ENCODE measurements at places on chromosomes 7 and 10. TPM values are rescaled to one million over a fixed set of nuclear protein-coding genes. Genes with fewer than 3 reads are reported as not detected.
A peak's percentile ranks its signal among the peaks of the same experiment; 100 is the strongest.

DNA sequence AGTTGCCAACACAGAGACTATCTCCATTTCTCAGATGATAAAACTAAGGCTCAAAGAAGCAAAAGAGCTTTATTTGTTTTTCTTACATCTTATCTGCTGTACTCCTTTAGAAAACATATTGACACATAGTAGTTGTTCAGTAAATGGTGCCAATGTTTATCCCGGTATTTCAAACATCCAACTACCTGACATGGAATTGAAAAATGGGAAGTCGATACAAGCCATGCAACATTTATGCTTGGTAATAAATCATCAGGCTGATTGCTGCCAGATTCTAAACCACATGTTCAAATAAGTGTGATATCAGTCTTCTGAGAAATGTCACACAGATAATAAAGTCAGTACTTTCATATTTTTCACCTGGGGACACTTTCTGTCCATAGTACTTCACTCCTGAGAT lies 65.8 kb upstream of the C10orf120 start:
- no peak for DNase-seq
- no peaks in the 10 kb centered on the region for H3K4me1 ChIP-seq
- no peak overlapping the region for H3K27ac ChIP-seq
- peaks cover 2% of the 10 kb centered on the region for H3K27me3 ChIP-seq
- no peak overlapping the region for H3K4me3 ChIP-seq
- no peaks in the 10 kb centered on the region for H3K36me3 ChIP-seq

DNA sequence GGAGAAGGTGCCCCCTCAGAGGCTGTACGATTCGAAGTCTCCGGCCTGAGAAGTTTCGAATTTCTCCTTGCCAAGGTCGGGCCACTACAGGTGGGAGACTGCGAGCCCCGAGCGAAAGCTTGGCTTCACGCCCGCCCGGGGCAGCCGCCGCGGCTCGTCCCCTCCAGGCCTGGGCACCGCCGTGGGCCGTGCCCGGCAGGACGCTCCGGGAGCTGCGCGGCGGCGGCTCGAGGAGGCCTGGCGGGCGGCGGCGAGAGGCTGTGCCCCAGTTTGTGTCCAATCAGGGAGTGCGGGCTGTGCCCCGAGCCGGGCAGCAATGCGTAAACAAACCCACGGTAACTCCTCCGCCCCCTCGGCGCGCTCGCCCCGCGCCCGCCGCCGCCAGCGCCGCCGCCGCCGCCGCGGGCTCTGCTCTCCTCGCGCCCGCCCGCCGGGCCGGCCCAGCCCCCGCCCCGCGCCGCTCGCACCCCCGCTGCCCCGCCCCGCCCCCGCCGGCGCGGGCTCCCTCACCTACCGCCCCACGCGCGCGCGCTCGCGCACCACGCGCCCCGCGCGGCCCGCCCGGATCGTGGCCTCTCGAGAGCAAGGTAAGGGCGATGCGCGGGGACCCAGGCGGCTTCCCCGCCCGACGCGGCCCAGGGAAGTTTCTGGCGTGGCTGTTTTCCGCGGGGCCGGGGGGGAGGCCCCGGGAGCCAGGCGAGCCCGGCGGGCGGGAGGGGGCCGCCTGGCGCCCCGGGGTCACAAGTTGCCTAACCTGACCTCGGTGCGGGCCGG lies 57.8 kb upstream of the PCGF5 start:
- DNase-seq: no peak
- H3K36me3 ChIP-seq: peaks cover 4% of the 10 kb centered on the region
- H3K4me1 ChIP-seq: 0 out of 2 replicates have a peak, but pooled peaks cover 4% of the 10 kb centered on the region
- peaks cover 63% of the 10 kb centered on the region for H3K27me3 ChIP-seq
- no peak overlapping the region for H3K27ac ChIP-seq

STEAP2 gene
- 4.1 TPM for total RNA-seq

TAS2R41 gene
- total RNA-seq: not detected

NME8 gene
- total RNA-seq: not detected

DNA sequence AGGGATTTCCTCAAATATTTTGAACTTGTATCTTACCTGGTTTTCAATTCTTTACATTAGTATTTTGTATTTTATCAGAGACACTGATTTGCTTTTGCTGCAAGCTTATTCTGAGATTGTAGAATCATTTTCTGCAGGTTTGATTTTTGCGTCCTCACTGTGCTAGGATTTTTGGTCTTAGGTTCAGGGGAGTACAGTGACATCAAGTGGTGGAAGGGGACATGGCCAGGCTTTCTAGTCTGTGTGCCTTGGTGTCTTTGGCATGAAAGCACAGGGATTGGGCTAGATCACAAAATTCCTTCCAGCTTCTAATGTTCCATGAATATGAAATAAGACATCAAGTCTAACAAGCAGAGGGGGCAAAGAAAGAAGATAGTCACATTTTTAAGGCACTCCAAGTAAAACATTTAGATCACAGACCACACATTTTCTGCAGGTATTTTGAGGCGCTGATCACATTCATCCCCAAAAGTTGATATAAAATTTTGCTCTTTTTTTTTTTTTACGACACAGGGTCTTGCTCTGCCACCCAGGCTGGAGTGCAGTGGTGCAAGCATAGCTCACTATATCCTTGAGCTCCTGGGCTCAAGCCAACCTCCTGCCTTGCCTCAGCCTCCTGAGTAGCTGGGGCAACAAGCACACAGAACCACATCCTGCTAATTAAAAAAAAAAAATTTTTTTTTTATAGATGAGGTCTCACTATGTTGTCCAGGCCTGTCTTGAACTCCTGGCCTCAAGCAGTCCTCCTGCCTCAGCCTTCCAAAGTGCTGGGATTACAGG lies 124.4 kb downstream of the PON1 start:
- no peak overlapping the region for H3K27ac ChIP-seq
- no peaks in the 10 kb centered on the region for H3K4me1 ChIP-seq
- DNase-seq: peak; percentile 52
- H3K4me3 ChIP-seq: no peak overlapping the region
- H3K27me3 ChIP-seq: no peaks in the 10 kb centered on the region
- no peaks in the 10 kb centered on the region for H3K36me3 ChIP-seq

CNPY1 gene
- total RNA-seq: not detected

GRID1 gene
- total RNA-seq: 2.3 TPM

- no peak overlapping the region for H3K27ac ChIP-seq
- no peak for DNase-seq
- H3K4me1 ChIP-seq: no peaks in the 10 kb centered on the region
- H3K4me3 ChIP-seq: no peak overlapping the region
- H3K36me3 ChIP-seq: no peaks in the 10 kb centered on the region
- no peaks in the 10 kb centered on the region for H3K27me3 ChIP-seq
These were observed 226.1 kb downstream of the CDC14C start for GRCh38 chr7:49150486-49150885.

PALD1 gene
- 3.0 TPM for total RNA-seq

GRCh38 chr10:44383749-44384600 lies 922 bp downstream of the CXCL12 start:
- DNase-seq: no peak
- peaks cover 34% of the 10 kb centered on the region for H3K27me3 ChIP-seq
- H3K4me3 ChIP-seq: peak overlapping the region; percentile 30
- H3K27ac ChIP-seq: no peak overlapping the region
- no peaks in the 10 kb centered on the region for H3K4me1 ChIP-seq

GRCh38 chr10:74947781-74948401 lies 121.5 kb downstream of the KAT6B start:
- no peak for DNase-seq
- H3K4me3 ChIP-seq: no peak overlapping the region
- H3K36me3 ChIP-seq: no peaks in the 10 kb centered on the region
- no peaks in the 10 kb centered on the region for H3K27me3 ChIP-seq
- H3K4me1 ChIP-seq: peaks cover 20% of the 10 kb centered on the region
- no peak overlapping the region for H3K27ac ChIP-seq
